ENCODE measurements at places on chromosomes 2 and 18. TPM values are rescaled to one million over a fixed set of nuclear protein-coding genes. Genes with fewer than 3 reads are reported as not detected.

GRCh38 chr2:218622606-218623365 is 15.1 kb downstream of the PLCD4 start:
- H3K27ac ChIP-seq, result no peak overlapping the region
- H3K4me1 ChIP-seq, result no peaks in the 10 kb centered on the region
- H3K36me3 ChIP-seq, result no peaks in the 10 kb centered on the region
- H3K27me3 ChIP-seq, result no peaks in the 10 kb centered on the region

GRCh38 chr2:204665771-204666170 is 120.5 kb downstream of the PARD3B start:
- DNase-seq, result no peak
- H3K27ac ChIP-seq, result no peak overlapping the region
- no peaks in the 10 kb centered on the region for H3K36me3 ChIP-seq
- no peak overlapping the region for H3K4me3 ChIP-seq
- H3K27me3 ChIP-seq, result no peaks in the 10 kb centered on the region

DNA sequence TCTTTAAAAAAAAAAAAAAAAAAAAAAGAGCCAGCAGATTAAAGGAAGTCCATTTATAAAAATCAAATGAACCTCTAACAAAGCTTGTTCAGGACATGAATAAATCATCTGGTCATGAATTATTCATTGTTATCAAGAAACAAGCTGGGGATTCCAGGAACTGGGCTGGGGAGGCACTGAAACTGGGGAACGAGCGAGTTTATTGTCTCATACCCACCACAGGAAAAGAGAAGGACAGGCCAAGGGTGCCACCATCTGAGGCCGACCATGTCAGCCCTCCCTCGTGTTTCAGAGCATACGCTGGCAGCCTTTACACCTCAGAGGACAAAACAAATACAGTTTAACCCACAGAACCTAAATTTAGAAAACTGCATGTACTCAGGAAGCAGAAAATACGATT is 164.2 kb downstream of the VWC2L start:
- H3K27ac ChIP-seq, result no peak overlapping the region
- peaks cover 2% of the 10 kb centered on the region for H3K4me1 ChIP-seq
- H3K27me3 ChIP-seq, result no peaks in the 10 kb centered on the region
- no peak for DNase-seq
- H3K4me3 ChIP-seq, result no peak overlapping the region
- H3K36me3 ChIP-seq, result no peaks in the 10 kb centered on the region

EVA1A gene
- not detected for total RNA-seq

NYAP2 gene
- total RNA-seq, result not detected

DNA sequence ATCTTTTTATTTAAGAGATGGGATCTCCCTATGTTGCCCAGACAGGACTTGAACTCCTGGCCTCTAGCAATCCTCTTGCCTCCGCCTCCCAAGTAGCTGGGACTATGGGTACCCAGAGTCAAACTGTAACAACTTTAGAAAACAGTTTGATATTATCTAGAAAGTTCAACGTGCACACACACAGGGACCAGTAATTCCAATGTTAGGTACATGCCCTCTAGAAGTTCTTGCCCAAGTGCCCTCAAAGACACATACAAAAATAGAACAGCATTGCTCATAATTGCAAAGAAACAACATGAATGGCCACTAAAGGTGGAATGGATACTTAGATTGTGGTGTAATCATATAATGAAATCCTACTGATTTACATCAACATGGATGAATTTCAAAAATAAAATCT is 12.6 kb upstream of the LPIN2 start:
- no peak overlapping the region for H3K4me3 ChIP-seq
- H3K27me3 ChIP-seq, result no peaks in the 10 kb centered on the region
- H3K27ac ChIP-seq, result no peak overlapping the region
- no peak for DNase-seq
- H3K4me1 ChIP-seq, result peaks cover 9% of the 10 kb centered on the region

GRCh38 chr2:127506510-127506909 is 19.8 kb downstream of the IWS1 start:
- peaks cover 28% of the 10 kb centered on the region for H3K4me1 ChIP-seq
- DNase-seq, result no peak

CGREF1 gene
- 9.3 TPM for total RNA-seq

GRCh38 chr18:59468821-59469220 is 109.8 kb upstream of the LMAN1 start:
- no peak overlapping the region for H3K4me3 ChIP-seq
- H3K4me1 ChIP-seq, result no peaks in the 10 kb centered on the region
- H3K27me3 ChIP-seq, result peaks cover 96% of the 10 kb centered on the region
- no peaks in the 10 kb centered on the region for H3K36me3 ChIP-seq
- no peak overlapping the region for H3K27ac ChIP-seq
- DNase-seq, result no peak

DNA sequence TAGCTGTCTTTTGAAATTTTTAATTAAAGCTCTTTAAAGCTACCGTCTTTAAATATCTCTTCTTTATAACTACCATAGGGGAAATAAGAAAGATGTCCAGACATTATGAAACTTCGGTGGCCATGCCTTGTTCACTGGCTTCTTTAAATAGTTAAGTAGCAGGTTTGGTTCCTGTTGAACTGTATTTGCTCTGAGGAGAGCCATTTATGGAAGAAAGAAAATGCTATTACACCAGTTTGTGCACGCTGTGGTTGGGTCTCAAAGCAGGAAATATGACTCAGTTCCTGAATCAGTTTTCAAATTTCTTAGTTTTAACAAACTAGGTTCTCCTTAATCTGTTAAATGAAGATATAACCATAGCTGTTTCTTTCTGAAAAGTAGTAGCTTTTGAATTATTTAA is 12.2 kb downstream of the ARPC2 start:
- peak; percentile 38 for DNase-seq
- peaks cover 96% of the 10 kb centered on the region for H3K36me3 ChIP-seq
- peak overlapping the region; percentile 43 for H3K4me3 ChIP-seq
- H3K27me3 ChIP-seq, result no peaks in the 10 kb centered on the region
- peak overlapping the region; percentile 80 for H3K27ac ChIP-seq
- peaks cover 63% of the 10 kb centered on the region for H3K4me1 ChIP-seq

- no peaks in the 10 kb centered on the region for H3K36me3 ChIP-seq
- no peak overlapping the region for H3K4me3 ChIP-seq
- H3K27me3 ChIP-seq, result no peaks in the 10 kb centered on the region
- no peaks in the 10 kb centered on the region for H3K4me1 ChIP-seq
These were observed 100.0 kb downstream of the TCF4 start for GRCh38 chr18:55487997-55488396.

GRCh38 chr2:71157124-71157793 is 26.8 kb downstream of the MPHOSPH10 start:
- H3K4me3 ChIP-seq, result peak overlapping the region; percentile 5
- H3K27me3 ChIP-seq, result peaks cover 52% of the 10 kb centered on the region
- peaks cover 4% of the 10 kb centered on the region for H3K36me3 ChIP-seq
- peak; percentile 70 for DNase-seq

GRCh38 chr18:76461148-76461547 is 33.9 kb downstream of the ZNF516 start:
- H3K4me3 ChIP-seq, result no peak overlapping the region
- peaks cover 24% of the 10 kb centered on the region for H3K4me1 ChIP-seq
- peaks cover 25% of the 10 kb centered on the region for H3K36me3 ChIP-seq

GCG gene
- total RNA-seq, result not detected

DNA sequence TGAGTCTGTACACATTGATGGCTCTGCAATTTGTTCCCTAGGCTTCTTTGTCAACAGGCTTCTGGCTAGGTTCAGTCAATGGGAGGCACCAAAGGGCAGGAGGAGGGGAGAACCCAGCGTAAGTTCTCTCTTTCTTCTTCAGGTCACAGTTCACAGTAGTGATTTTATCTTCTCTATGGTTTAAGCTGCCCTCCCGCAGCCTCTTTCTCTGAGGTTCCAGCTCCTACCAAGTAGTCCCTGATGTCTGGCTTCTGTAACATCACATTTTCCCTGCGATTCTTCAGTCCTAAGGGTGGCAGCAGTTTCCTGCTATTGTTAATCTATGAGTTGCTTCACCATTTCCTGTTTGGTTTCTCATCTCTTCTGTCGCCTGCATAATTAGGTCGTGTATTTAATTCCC is 107.4 kb downstream of the CPO start:
- H3K4me1 ChIP-seq, result no peaks in the 10 kb centered on the region
- H3K4me3 ChIP-seq, result no peak overlapping the region
- H3K27me3 ChIP-seq, result no peaks in the 10 kb centered on the region

MYOM1 gene
- total RNA-seq, result 20.4 TPM

SERPINB11 gene
- not detected for total RNA-seq

DNA sequence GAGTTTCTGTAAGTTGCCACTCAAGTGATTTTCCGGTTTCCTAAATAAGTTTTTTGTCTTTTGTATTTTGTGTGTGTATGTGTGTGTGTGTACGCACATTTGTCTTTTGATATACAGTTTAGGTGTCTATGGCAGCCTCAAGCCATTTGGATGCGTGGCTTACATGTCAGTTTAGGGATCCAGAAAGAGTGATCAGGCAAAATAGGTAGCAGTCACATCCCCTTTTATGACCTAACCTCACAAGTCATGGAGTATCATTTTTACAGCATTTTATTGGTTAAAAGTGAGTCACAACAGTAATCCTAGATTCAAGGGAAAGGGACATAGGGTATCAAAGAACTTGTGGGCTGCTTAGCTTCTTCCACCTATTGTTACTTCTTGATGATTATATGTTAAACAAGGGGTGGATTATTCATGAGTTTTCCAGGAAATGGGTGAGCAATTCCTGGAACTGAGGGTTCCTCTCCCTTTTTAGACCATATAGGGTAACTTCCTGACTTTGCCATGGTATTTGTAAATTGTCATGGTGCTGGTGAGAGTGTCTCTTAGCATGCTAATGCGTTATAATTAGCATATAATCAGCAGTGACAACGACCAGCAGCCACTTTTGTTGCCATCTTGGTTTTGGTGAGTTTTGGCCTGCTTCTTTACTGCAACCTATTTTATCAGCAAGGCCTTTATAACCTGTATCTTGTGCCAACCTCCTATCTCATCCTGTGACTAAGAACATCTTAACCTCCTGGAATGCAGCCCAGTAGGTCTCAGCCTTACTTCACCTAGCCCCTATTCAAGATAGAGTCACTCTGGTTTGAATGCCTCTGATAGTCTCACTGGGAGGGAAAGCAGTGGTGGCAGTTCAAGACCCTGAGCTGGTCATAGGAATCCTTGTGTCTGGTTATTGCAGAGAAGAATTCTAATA is 8.6 kb upstream of the SOCS6 start:
- no peaks in the 10 kb centered on the region for H3K27me3 ChIP-seq
- H3K4me1 ChIP-seq, result peaks cover 24% of the 10 kb centered on the region
- H3K36me3 ChIP-seq, result no peaks in the 10 kb centered on the region
- no peak overlapping the region for H3K27ac ChIP-seq
- DNase-seq, result no peak

B3GNT7 gene
- 14.4 TPM for total RNA-seq

ADD2 gene
- 0.14 TPM for total RNA-seq

DNA sequence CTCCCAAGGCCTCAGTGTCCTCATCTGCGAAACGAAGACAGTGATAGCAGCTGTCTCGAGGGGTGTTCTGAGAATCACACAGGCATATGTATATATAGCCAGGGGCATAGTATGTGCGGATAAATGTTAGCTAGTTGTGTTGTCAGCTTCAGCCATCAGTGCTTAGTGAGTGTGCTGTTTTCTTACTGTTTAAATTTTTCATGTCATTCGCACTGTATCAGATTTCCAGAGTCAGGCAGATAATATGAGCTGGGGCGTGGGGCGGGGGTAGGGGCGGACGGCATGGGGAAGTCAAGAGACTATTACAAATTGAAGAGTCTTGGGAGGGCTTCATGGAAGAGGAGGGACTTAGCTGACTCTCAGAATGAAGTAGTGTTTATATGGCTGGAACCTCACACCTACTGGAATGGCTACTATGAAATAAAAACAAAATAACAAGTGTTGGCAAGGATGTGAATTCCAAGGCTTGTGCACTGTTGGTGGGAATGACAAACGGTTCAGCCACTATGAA is 7.0 kb downstream of the TRAPPC12 start:
- peaks cover 6% of the 10 kb centered on the region for H3K4me1 ChIP-seq
- no peak overlapping the region for H3K27ac ChIP-seq
- H3K36me3 ChIP-seq, result peaks cover 17% of the 10 kb centered on the region
- no peak for DNase-seq

GRCh38 chr2:166184789-166185188 is 57.0 kb upstream of the SCN1A start:
- H3K36me3 ChIP-seq, result no peaks in the 10 kb centered on the region
- no peak overlapping the region for H3K27ac ChIP-seq
- no peak overlapping the region for H3K4me3 ChIP-seq
- DNase-seq, result no peak
- no peaks in the 10 kb centered on the region for H3K4me1 ChIP-seq
- no peaks in the 10 kb centered on the region for H3K27me3 ChIP-seq

GRCh38 chr2:147425437-147426029 is 419.3 kb upstream of the ACVR2A start:
- H3K27ac ChIP-seq, result peak overlapping the region; percentile 42
- H3K4me3 ChIP-seq, result peak overlapping the region; percentile 15
- no peaks in the 10 kb centered on the region for H3K27me3 ChIP-seq
- H3K4me1 ChIP-seq, result peaks cover 65% of the 10 kb centered on the region
- peaks cover 4% of the 10 kb centered on the region for H3K36me3 ChIP-seq

GALNT5 gene
- total RNA-seq, result 51.7 TPM

PAIP2B gene
- 4.0 TPM for total RNA-seq

GRCh38 chr2:196681510-196681909 is 42.0 kb downstream of the CCDC150 start:
- H3K4me1 ChIP-seq, result no peaks in the 10 kb centered on the region
- DNase-seq, result no peak
- no peaks in the 10 kb centered on the region for H3K36me3 ChIP-seq
- no peaks in the 10 kb centered on the region for H3K27me3 ChIP-seq
- no peak overlapping the region for H3K4me3 ChIP-seq

DNA sequence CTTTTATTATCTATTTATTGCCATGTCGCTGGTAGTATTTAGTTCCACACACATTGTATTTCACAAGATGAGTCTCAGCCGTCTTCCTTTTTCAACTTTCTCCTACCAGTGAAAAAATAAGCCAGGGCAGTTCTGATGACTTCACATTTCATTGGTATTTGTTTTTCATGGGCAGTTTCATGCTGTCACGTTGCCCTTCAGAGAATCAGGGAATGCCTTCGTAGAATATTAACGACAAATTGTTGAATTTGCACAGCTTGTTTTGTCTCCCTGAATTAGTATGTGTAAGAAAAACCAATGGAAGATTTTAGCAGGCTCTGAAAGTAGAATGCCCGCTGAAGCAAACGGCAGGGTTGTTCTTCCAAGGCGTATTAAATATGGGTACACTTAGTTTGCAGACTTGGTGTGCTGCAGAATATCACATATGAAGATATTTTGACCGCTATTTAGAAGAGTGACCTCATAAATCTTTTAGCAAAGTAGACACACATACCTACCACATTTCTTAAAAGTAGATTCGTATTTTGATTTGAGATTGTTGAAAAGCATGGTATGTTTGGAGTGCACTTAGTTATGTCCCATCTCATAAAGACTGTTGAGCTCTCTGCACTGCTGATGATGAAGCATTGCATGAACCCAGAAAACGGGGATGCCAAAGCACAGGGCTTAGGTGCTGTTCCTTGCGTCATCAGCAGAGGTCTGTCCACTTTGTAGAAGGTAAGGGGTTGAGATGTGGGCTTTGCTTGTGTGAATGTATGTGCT is 2.9 kb downstream of the NEDD4L start:
- H3K36me3 ChIP-seq, result peaks cover 44% of the 10 kb centered on the region
- peaks cover 48% of the 10 kb centered on the region for H3K4me1 ChIP-seq
- H3K4me3 ChIP-seq, result peak overlapping the region; percentile 99
- peak overlapping the region; percentile 93 for H3K27ac ChIP-seq

GRCh38 chr18:55054021-55054990 is 95.0 kb upstream of the CCDC68 start:
- no peaks in the 10 kb centered on the region for H3K36me3 ChIP-seq
- DNase-seq, result no peak
- no peak overlapping the region for H3K4me3 ChIP-seq
- H3K27me3 ChIP-seq, result no peaks in the 10 kb centered on the region
- peaks cover 3% of the 10 kb centered on the region for H3K4me1 ChIP-seq

- no peaks in the 10 kb centered on the region for H3K36me3 ChIP-seq
- no peak for DNase-seq
- no peak overlapping the region for H3K27ac ChIP-seq
- H3K4me3 ChIP-seq, result no peak overlapping the region
These were observed 75.1 kb downstream of the SPP2 start for GRCh38 chr2:234125451-234126145.
